ENCODE measurements at places on chromosomes 5 and 9.

- DNase-seq, result no peak
These were observed 9.0 kb upstream of the PHF19 start for GRCh38 chr9:120885958-120886357.

GRCh38 chr5:179297026-179297425 is 48.2 kb downstream of the ADAMTS2 start:
- DNase-seq, result no peak

GRCh38 chr5:176319827-176320554 is 41.6 kb downstream of the KIAA1191 start:
- no peak for DNase-seq

DNA sequence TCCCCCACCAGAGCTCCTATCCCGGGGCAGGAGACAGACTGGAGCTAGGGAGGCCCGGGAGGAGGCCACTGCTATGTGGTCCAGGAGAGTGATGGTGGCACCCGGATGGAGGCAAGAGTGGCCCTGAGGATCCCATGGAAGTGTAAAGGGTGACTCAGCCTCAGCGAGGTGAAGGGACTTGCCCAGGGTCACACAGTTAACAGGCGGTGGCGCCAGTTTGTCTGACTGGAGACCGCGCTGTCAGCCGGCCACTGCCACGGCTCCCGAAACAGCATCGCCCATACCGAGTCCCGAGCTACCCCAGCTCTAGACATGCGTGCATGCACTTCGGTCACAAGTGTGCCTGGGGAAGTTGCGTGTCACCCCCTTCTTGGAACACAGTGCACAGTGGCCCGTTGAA is 165.9 kb downstream of the GAPVD1 start:
- no peak for DNase-seq

GRCh38 chr5:154782812-154783592 is 27.8 kb downstream of the LARP1 start:
- DNase-seq, result no peak

Data from H1 (cell line).